ENCODE measurements at places on chromosomes 2 and 18. TPM values are rescaled to one million over a fixed set of nuclear protein-coding genes. Genes with fewer than 3 reads are reported as not detected.

DNA sequence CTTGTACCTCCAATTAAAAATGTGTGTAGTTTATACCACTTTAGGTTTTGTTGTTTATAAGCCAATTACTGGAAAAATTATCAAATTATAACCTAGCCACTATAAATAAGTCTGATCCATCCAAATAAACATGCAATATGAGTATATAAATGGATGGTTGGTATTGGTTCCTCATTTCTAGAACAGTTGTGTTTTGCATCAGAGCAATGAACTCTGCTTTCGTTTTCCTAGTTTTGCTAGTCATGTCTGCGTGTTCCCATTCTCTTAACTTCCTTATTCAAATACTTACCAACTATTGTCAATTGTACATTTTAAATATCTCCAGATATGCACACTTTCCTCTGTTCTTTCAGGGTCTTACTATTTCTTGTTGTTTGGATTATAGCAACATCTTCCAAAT, 641.7 kb downstream of the NR4A2 start:
- H3K27ac ChIP-seq, result no peak overlapping the region
- H3K27me3 ChIP-seq, result no peaks in the 10 kb centered on the region
- no peaks in the 10 kb centered on the region for H3K4me1 ChIP-seq
- no peak for DNase-seq

- no peaks in the 10 kb centered on the region for H3K4me1 ChIP-seq
- H3K4me3 ChIP-seq, result no peak overlapping the region
- DNase-seq, result no peak
Measured at GRCh38 chr2:8267048-8267447, 414.8 kb upstream of the ID2 start.

The EPHA4 gene
- 3.8 TPM for total RNA-seq

DNA sequence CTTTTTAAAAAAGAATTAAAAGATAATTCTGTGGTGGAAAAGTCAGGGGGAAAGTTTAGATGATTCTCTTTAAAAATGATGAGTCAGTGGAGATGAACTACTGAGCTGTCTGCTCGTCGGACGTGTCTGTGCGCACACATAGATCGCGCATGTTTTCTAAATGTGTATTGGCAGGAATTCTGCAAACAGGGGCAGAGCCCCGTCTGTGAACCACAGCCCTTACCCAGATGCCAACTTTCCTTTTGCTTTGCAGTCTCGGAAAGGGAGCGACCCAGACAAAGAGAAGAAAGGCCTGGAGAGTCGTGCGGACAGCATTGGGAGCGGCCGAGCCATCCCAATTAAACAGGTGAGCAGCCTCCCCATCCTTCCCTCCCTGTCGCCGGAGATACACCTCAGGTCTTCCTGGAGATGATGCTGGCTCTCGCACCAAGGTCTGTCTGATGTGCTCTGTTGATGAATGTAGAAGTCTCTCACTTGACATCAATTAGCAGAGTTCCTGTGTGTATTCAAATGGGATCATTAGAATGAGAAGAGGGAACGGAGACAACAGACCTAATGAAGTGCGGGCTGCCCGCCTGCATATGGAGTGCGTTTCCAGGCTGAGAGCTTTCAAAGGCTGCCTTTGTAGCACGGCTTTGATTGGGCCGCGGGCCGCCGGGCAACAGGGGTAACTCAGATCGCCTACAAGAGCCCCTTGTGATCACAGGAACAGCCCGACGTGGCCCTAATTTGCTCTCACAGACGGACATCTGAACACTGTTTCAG, 313.3 kb downstream of the AGAP1 start:
- H3K4me3 ChIP-seq, result no peak overlapping the region
- peaks cover 48% of the 10 kb centered on the region for H3K36me3 ChIP-seq
- H3K27me3 ChIP-seq, result no peaks in the 10 kb centered on the region
- DNase-seq, result no peak

GRCh38 chr2:192499476-192499875, 304.7 kb upstream of the TMEFF2 start:
- no peaks in the 10 kb centered on the region for H3K4me1 ChIP-seq
- H3K27me3 ChIP-seq, result no peaks in the 10 kb centered on the region

DNA sequence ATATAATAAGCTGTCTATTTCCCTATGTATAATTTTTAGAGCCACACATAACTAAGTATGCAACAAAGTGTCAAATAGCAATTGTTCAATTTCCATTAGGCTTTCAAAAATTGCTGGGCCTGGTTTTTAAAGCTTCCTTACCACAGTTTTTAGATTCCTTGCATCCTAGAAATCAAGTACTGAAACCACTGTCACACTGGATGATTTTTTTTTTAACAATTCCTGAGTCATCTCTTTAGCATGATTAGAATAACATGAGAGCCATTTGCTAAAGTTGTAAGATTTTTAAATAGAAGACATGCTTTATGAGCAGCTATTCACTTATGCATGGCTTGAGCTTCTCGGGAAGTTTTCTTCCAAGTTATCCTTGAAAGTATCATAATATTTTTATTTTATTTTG, 319.5 kb upstream of the NXPH2 start:
- H3K27ac ChIP-seq, result no peak overlapping the region
- DNase-seq, result no peak
- no peak overlapping the region for H3K4me3 ChIP-seq
- no peaks in the 10 kb centered on the region for H3K27me3 ChIP-seq
- H3K36me3 ChIP-seq, result no peaks in the 10 kb centered on the region
- H3K4me1 ChIP-seq, result no peaks in the 10 kb centered on the region

DNA sequence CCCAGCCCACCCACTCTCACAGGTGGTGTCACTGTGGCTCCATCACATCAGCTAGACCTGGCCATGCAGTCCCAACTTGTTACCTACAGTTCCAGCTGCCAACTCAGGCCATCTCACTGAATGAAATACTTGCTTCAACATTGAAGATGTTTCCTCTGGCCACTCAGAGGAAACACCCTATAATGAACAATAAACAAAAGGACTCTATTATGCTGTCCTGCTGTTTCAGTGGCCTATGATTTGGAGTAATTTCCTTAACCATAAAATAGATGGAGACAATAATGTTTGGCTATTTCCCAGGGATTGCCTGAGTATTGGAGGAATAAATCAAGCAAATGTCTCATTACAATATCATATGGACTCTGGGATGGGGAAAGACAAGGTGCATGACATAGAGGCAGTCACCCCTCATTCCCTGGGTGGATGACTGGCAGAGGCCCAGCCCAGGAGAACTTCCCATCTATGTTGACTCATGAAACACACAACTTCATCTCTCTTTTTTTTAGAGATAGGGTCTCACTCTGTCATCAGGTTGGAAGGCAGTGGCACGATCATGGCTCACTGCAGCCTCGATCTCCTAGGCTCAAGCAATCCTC, 134.4 kb downstream of the TGIF1 start:
- no peak overlapping the region for H3K27ac ChIP-seq
- no peaks in the 10 kb centered on the region for H3K27me3 ChIP-seq
- no peaks in the 10 kb centered on the region for H3K4me1 ChIP-seq
- no peak overlapping the region for H3K4me3 ChIP-seq

DNA sequence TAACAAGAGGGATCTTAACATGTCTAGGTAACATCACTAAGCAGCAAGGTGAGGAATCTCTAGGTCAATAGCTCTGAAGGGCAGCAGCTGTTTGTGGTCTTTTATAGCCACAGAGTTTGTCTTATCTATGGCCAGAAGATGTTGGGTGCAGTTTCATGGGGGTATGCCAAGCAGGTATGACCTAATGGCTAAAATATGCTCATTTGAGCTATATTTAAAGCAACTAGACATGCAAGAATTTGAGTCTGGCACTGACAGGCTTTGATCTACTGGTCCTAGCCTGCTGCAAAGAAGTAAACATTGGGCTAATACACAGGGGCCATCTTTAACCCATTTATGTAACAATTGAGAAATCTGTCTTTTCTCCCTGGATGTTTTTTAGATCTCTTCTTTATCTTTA, 13.9 kb upstream of the UGP2 start:
- peak overlapping the region; percentile 12 for H3K27ac ChIP-seq
- H3K27me3 ChIP-seq, result no peaks in the 10 kb centered on the region
- DNase-seq, result no peak
- H3K4me3 ChIP-seq, result no peak overlapping the region

DNA sequence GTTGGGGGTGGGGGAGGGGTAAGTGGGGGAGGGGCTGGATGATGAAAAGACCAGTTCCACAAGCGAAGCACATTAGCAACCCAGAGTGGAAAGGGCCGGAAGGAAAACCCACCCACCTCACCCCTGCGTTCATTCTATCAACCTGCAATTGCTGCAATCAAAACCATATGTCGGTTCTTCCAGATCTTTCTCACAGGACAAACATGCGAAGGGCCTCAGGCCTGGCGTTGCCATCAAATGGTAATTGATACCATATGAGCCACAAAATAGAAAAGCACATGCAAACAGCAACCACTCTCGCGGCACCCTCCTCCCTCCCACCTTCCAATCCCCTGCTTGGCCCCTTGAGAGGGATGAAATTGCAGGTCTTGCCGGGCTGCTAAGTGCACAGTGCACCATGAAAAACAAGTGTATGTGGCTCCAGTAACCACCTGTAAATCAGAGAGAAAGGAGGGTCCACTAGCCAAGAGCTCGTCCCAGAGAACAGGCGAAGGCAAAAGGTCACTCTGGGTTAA, 287.5 kb downstream of the TCF4 start:
- H3K27ac ChIP-seq, result no peak overlapping the region
- peak overlapping the region; percentile 41 for H3K4me3 ChIP-seq
- no peaks in the 10 kb centered on the region for H3K27me3 ChIP-seq
- H3K36me3 ChIP-seq, result no peaks in the 10 kb centered on the region

- H3K4me3 ChIP-seq, result peak overlapping the region; percentile 89
- DNase-seq, result peak; percentile 61
- peaks cover 55% of the 10 kb centered on the region for H3K4me1 ChIP-seq
- H3K27me3 ChIP-seq, result no peaks in the 10 kb centered on the region
- no peaks in the 10 kb centered on the region for H3K36me3 ChIP-seq
Measured at GRCh38 chr18:77130229-77131099, 2.1 kb downstream of the MBP start.

- no peak overlapping the region for H3K4me3 ChIP-seq
- peaks cover 6% of the 10 kb centered on the region for H3K27me3 ChIP-seq
- no peak overlapping the region for H3K27ac ChIP-seq
- DNase-seq, result no peak
Measured at GRCh38 chr18:59286341-59286740, 13.1 kb upstream of the RAX start.

DNA sequence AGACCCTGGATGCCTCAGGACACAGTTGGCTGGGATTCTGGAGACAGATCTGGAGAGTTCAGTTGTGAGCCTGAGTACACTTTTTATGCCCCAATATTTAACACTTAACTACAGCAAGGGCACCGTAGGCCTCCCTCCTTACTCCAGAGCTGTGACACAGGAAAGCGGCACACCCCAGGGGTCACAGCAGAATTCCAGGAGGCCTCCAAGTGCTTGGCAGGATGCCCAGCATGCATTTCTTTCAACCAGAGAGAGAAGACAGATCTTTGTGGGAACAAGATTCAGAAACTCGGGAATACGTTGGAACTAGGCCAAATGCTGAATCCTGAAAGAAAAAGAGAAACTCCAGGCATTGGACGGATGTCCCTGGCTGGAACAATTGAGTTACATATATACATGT, 199.2 kb upstream of the NT5C1B start:
- H3K4me1 ChIP-seq, result peaks cover 15% of the 10 kb centered on the region
- H3K36me3 ChIP-seq, result no peaks in the 10 kb centered on the region
- H3K27me3 ChIP-seq, result no peaks in the 10 kb centered on the region
- no peak overlapping the region for H3K4me3 ChIP-seq
- peak; percentile 14 for DNase-seq

GRCh38 chr2:178924817-178925216, 117.6 kb upstream of the TTN start:
- H3K4me3 ChIP-seq, result no peak overlapping the region
- peaks cover 4% of the 10 kb centered on the region for H3K4me1 ChIP-seq
- DNase-seq, result no peak
- peak overlapping the region; percentile 36 for H3K27ac ChIP-seq
- H3K27me3 ChIP-seq, result no peaks in the 10 kb centered on the region
- no peaks in the 10 kb centered on the region for H3K36me3 ChIP-seq

- DNase-seq, result peak; percentile 53
- H3K27me3 ChIP-seq, result no peaks in the 10 kb centered on the region
- H3K4me1 ChIP-seq, result peaks cover 59% of the 10 kb centered on the region
- H3K36me3 ChIP-seq, result peaks cover 55% of the 10 kb centered on the region
- H3K27ac ChIP-seq, result peak overlapping the region; percentile 94
Measured at GRCh38 chr2:219249203-219249980, 3.7 kb upstream of the TUBA4B start.

- peak overlapping the region; percentile 96 for H3K27ac ChIP-seq
- no peak for DNase-seq
Measured at GRCh38 chr2:237702441-237703391, 75.3 kb downstream of the LRRFIP1 start.

DNA sequence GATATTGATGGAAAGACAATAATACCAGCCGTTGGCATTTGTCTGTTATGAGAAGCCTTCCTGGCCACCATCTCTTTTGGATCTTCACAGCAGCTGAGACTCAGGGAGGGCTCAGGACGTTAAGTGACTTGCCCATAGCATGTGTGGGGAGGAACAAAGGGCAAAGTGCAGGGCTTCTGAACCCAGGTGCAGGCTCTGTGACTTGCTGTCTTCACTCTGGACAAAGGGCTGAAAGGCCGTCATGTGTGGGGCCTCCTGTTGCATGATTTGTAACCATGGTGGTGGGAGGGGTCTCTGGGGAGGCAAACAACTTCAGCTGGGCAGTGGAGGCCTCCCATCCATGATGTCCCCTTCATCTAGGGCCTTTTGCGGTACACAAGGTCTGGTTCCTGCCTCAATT, 65.5 kb upstream of the SIX2 start:
- H3K27me3 ChIP-seq, result no peaks in the 10 kb centered on the region
- H3K4me1 ChIP-seq, result no peaks in the 10 kb centered on the region
- H3K4me3 ChIP-seq, result no peak overlapping the region
- no peak overlapping the region for H3K27ac ChIP-seq
- no peak for DNase-seq

GRCh38 chr2:200788121-200788718, 23.5 kb upstream of the BZW1 start:
- H3K36me3 ChIP-seq, result no peaks in the 10 kb centered on the region
- H3K4me1 ChIP-seq, result no peaks in the 10 kb centered on the region
- no peak overlapping the region for H3K4me3 ChIP-seq
- peak overlapping the region; percentile 25 for H3K27ac ChIP-seq
- DNase-seq, result no peak

GRCh38 chr18:58895385-58895784, 30.7 kb downstream of the ZNF532 start:
- H3K4me1 ChIP-seq, result peaks cover 38% of the 10 kb centered on the region
- no peak overlapping the region for H3K4me3 ChIP-seq
- no peaks in the 10 kb centered on the region for H3K27me3 ChIP-seq
- peaks cover 22% of the 10 kb centered on the region for H3K36me3 ChIP-seq

- no peak for DNase-seq
- no peaks in the 10 kb centered on the region for H3K27me3 ChIP-seq
- H3K27ac ChIP-seq, result peak overlapping the region; percentile 88
- peaks cover 9% of the 10 kb centered on the region for H3K4me1 ChIP-seq
- H3K36me3 ChIP-seq, result peaks cover 5% of the 10 kb centered on the region
Measured at GRCh38 chr2:20650393-20650876, 463 bp downstream of the HS1BP3 start.

DNA sequence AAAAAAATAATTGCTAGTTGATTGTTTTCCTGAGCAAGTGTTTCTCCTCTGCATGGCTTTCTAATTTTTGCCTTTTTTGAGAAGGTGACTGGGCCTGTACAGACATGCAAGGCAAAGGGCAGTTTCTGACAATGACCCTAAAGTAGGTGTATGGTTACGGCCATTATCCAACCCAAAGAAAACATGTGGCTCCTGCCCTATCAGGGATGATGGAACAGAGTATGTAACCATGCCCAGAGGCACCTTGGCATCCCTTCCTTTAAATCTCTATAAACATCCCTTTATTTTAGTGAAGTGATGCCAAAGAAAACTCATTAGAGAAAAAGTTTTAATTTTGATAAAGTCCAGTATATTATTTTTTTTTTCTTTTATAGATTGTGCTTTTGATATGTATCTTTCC, 217.5 kb downstream of the LPIN1 start:
- H3K27me3 ChIP-seq, result peaks cover 1% of the 10 kb centered on the region
- no peaks in the 10 kb centered on the region for H3K36me3 ChIP-seq
- no peak for DNase-seq
- H3K27ac ChIP-seq, result no peak overlapping the region

The DIPK1C gene
- 0.16 TPM for total RNA-seq

The STPG4 gene
- not detected for total RNA-seq

Measured in psoas muscle (tissue), 8 donors.